Activated T-cell treated with anti-CD3 and anti-CD28 coated beads for 48 hours (primary cell): ENCODE measurements at places on chromosomes 5 and 9.

DNA sequence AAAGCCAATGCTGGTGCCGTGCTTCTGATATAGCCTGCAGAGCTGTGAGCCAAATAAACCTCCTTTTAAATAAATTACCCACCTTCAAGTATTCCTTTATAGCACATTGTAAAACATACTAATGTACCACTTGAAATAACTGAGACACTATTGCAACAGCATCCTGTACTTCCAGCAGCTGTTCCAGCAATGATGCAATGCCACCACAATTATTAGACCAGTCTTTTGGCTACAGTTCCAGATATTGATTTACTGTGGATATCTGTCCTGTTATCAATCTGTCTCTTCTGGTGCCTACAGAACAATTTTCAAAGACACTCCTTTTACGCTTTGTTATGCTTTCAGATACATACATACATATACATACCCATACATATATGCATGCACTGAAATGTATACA, 567.9 kb downstream of the TAF11L14 start:
- DNase-seq: no peak

DNA sequence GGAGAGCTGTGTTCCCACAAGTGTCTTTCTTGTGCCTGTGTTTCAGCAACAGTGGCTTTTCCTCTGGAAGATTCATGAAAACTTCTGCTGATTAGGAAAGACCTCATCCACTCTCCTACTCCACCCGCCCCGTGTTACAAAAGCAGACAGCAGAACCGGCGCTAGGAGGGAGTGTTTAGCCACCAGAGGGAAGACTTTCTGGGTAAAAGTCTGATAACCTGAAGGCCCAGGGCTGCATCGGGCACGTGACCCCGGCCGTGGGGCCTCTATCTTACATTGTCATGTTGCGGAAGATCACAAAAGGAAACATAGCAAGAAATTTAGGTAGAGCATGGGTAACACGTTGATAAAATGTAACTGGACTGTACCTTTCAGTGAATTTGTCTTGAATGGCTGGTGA, 32.0 kb upstream of the DMRT2 start:
- DNase-seq: no peak

- no peak for DNase-seq
These were observed 18.5 kb upstream of the KIF12 start for GRCh38 chr9:114117614-114117995.

DNA sequence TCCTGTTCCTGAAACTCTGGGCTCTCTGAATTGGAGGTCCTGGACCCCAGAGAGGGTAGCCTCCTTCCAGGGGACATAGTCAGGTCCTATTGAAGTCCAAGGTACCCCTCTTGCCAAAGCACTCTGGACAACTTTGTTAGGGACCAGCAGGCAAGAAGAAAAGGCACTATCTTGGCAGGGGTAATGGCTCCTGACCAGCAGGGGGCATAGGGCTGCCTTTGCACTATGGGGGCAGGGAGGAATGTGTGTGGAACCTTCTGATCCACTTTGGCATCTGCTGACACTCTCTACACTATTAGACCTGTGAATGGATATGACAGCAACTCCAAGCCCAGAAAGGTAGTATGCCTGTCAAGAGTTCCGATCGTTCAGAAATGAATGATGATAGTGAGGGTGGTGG, 179.0 kb upstream of the CD180 start:
- no peak for DNase-seq

DNA sequence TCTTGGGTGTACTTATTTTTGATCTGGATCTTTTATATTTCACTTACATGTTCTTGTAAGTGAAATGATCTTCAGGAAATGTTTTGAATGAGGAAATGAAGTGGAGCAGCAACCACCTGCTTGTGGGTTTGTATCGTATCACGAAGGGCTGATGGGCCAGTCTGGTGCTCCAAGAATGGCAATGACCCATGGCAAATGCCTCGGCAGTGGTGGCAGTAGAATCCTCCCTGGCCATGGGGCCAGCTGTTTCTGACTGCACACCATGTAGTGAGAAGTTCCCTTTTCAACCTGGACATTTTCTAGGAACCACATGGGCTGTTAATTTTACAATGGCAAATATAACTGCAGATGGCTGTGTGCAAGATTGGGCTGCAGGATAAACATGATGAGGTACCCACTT, 29.9 kb downstream of the MAT2B start:
- DNase-seq: no peak

DNA sequence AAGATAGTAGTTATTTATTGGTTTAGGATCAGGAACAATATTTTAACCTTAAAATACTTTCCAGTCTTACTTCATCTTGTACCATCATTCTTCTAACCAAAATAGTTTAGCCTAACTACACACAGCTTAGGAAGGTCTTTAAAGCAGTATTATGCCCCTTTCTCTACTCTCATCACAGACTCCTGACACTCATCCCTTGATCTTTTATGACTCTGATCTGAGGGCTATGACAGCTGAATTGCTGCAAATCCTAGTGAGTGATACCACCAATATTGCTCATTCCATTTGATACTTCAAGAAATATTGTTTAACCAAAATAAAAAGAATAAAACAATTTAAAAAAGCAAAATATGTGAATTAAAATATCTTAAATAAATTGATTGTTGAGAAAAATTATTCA, 746.6 kb upstream of the ACO1 start:
- no peak for DNase-seq

GRCh38 chr5:113909782-113910181, 396.3 kb downstream of the YTHDC2 start:
- DNase-seq: no peak

DNA sequence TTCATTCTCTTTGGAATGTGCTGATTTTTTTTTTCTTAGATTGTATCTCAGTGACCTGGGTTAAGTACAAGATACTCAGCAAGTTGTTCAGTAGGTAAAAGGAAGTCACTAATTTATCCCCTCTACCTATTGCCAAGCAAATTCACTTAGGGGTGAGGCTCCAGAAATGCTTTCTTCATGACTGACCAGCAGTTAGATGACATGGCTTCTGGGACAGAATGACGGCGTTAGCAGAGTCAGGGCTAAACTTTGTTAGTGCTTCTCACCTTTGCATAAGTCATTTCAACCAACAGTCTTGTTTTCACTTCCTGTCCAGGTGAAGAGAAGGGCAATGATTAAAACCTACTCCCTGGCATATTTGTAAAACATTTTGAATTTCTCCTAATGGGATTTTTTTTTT, 20.2 kb upstream of the MTAP start:
- DNase-seq: no peak

- DNase-seq: no peak
These were observed 109.7 kb downstream of the TRIO start for GRCh38 chr5:14252793-14253192.

- DNase-seq: no peak
These were observed 1.7 kb upstream of the FAM163B start for GRCh38 chr9:133610845-133611244.

DNA sequence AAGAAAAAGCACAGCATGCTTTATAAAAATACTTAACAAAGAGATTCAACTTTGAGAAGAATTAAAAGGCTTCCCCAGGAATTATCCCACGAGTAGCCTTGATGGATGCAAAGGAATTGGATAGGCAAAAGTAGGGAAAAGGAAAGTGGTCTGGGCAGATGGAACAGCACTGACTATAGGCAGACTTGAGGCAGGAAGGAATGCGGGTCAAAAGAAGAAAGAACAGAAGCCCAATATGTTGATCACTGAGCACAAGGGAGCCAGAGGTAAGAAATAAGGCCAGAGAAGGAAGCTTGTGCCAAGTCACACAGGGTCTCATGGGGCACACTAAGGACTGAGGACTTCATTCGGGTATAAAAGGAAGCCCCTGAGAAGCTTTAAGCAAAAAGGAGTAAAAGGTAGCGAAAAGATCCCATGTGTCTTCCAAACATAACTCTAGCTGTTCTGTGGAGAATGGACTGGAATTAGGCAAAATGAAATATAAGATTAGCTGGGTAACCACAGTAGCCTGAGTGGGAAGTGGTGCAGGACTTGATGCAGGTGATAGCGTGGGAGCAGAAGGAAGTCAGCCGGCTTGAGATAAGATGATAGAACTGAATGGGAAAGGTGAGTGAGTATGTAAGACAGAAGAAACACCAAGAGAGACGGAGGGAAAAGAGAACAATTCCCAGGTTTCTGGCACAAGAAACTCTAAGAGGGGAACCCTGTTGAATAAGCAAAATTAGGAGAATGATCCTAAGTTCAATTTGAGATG, 106.6 kb downstream of the DENND1A start:
- DNase-seq: no peak

DNA sequence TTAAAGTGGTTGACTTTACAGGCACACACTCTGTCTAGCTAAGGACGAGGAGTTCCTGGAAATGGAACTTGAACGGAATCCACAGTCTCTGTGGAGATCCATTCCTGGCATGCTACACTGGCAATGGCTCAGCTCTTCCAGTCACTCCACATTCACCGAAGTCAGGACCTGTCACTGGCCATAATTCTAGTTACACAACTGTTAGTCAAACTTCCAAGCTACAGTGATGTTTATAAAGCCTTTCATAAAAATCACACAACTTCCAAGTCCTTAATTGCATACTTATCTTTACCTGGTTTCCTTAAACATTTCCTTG, 15.7 kb downstream of the CDC14B start:
- no peak for DNase-seq

- no peak for DNase-seq
These were observed 96.3 kb upstream of the RANBP3L start for GRCh38 chr5:36397901-36398536.

GRCh38 chr5:38519476-38519875, 37.0 kb downstream of the LIFR start:
- DNase-seq: no peak

DNA sequence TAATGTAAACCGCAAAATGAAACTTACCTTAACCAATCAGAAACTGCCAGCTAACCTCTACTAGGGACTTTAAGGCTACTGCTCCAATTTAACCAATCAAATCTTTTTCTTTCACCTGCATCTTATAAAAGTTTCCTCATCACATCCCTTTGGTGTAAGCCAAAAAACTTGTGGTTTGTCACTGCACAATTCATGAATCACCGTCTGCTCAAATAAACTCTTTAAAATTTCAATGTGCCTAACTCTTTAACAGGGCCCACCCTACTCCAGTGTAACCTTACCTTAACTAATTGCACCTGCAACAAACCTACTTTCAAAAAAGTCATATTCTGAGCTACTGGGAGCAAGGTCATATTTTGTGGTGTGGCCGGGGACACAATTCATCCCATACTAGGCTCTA, 172.2 kb upstream of the GRAMD2B start:
- DNase-seq: no peak

DNA sequence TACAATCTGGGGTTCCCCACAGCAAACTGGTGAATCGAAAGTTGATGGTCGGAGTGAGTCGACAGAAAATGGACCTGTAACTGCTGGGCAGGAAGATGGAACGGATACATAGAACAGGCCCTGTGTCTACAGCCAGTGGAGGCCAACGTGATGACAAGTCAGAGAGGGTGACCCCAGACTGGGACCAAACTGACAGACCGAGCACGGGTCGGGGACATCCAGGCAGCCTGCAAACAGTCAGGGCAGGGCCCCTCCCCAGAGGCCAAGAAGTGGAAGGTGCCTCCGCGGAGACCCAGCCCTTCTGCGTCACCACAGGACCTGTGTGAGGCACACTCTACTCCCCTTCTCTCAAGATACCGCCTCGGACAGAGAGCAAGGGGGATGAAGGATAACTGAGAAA, 25.1 kb upstream of the FANCC start:
- DNase-seq: no peak

- no peak for DNase-seq
These were observed 100.1 kb upstream of the TNFAIP8 start for GRCh38 chr5:119255571-119256356.

GRCh38 chr5:96254980-96255691, 177.9 kb downstream of the PCSK1 start:
- no peak for DNase-seq

GRCh38 chr9:100111235-100111634, 12.2 kb downstream of the INVS start:
- no peak for DNase-seq

DNA sequence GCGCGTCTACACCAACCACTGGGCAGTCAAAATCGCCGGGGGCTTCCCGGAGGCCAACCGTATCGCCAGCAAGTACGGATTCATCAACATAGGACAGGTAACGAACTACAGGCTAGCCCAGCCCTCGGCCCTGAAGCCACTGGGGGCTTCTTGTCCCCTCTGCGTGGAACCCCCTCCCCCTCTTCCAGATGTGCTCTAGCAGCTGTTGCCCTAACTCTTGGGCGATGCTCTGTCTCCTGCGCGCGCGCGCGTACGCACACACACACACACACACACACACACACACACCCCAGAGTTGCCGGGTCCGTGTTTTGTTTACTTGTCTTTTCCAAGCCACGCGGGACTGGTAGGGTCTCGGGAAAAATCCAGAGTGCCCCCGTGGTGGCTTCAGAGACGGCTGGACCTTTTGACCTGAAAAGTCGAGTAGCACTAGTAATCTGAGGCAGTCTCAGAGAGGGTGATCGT, 836 bp downstream of the PCSK5 start:
- DNase-seq: no peak

DNA sequence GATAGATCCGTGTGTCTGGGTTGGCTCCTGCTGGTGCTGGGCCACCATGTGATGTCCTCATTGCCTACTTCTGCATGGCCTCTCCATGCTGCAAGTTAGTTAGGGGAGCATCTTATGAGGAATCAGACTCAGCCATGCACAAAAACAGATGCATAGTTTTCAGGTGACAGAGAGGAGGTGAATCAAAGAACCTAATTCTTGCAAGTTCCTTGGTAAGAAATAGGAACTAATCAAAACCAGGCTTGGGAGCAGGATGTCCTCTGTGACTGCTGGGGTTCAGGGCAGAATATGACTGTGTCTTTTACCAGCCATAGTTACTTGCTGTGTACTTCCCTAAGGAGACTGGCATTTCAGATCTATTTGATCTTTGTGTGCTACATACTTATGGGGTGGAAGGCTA, 61.6 kb downstream of the C9orf152 start:
- DNase-seq: no peak

GRCh38 chr5:178465861-178466288, 124.3 kb downstream of the COL23A1 start:
- DNase-seq: no peak

DNA sequence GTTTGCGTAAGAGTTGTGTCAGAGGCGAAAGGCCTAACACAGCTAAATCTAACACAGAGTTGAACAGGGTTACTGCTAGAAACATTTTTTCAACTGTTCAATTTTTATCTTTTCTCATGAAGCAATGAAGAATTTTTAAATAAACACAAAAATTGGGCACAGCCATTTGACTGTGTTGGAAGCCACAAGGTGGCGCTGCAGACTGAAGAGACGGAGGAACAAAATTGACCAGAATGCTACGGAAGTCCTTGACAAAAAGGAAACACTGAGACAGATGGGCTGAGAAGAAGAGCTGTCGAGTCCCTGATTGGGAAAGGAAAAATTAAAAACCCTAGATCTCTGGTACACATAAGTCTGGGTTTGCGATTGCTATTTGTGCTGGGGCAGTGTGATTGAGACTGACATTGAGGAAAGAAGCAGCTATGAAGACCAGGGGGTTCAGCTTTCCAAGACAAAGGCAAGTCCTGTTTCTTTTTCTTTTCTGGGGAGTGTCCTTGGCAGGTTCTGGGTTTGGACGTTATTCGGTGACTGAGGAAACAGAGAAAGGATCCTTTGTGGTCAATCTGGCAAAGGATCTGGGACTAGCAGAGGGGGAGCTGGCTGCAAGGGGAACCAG, at the start of gene PCDHB9:
Gene PCDHB9 (plus strand): TSS at position 265 of the 616 bp plus-strand sequence. CDS start 158 bp downstream, at position 423.
- DNase-seq: no peak

- no peak for DNase-seq
These were observed 285.6 kb downstream of the RASEF start for GRCh38 chr9:82777366-82777765.
